ENCODE measurements at places on chromosomes 16 and 17.
A peak's percentile ranks its signal among the peaks of the same experiment; 100 is the strongest.

- DNase-seq, result no peak
Observed at GRCh38 chr17:38660097-38661025, 14.4 kb downstream of the EPOP start.

DNA sequence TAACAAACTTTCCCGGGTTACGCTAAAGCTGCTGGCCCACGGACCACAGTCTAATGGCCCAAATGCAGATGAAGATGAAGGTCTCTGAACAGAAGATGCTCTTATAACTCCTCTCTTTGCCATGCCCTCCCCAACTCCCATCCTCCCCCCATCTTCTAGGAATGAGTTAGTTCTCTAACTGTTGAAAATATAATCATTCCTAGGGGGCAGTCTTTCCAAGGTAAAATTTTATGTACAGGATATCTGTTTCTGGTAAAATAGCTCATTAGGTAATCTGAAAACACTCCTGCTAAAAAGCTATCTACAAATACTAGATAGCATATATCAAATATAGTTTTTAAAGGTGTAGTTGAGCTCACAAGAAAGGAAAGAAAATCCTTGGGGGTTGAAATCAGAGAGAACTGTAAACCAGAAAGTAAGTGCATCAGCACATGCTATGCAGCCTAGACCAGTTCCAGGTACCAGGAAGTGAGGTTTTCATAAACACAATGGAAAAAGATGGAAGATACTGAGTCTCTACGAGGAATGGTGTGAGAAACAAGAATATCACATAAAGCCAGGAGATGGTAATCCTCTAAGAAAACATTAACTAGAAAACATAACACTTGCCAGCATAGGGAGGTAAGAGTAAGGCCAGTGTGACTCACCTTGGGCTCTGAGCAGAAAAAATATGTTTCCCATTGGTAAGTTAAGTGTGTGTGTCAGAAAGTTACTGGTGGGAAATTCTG is 38.1 kb downstream of the CMC2 start:
- DNase-seq, result no peak

GRCh38 chr17:78313735-78314648 is 45.9 kb downstream of the SOCS3 start:
- no peak for DNase-seq

DNA sequence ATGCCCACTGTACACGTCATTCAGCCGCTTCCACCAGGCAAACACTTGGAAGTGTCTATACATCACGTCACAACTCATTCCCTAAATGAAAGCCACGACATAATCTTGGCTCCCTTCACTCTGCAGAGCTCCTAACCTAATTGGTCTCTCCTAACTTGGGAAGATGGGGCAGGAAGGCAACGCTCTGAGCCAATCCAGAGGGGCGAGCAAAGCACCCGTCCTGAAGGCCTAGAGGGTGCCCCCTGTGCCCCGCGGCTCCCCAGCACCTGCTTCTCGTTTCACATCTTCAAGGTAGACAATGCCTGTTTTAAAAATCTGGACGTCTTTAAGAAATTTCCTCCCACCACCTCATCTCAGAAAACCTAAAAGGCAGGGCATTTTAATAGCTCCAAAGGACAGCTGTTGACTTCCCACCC is 1.0 kb downstream of the CSNK2A2 start:
- DNase-seq, result no peak

DNA sequence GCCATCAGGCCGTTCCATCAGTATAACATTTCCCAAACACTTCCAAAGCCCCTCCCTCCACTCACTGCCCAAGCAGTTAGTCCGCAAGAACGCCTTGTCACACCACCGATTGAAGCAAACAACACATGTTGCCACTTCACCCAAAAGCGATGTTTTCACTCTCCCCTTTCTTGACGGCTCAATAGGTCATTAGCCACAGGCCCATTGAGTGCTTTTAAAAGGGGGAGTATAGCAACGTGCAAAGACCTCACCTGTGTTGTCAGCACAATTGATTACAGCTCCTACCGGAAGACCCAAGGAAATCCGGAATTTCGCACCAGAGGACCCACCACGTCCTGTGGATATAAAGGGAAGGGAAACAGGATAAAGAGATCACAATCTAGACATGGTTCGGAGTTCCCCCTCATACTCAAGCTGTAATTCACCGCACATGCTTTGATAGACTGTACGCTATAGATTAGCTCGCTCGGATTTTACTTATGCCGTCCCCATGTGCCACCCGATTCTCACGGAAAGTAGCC is 690 bp downstream of the RPL23 start:
- DNase-seq, result no peak

DNA sequence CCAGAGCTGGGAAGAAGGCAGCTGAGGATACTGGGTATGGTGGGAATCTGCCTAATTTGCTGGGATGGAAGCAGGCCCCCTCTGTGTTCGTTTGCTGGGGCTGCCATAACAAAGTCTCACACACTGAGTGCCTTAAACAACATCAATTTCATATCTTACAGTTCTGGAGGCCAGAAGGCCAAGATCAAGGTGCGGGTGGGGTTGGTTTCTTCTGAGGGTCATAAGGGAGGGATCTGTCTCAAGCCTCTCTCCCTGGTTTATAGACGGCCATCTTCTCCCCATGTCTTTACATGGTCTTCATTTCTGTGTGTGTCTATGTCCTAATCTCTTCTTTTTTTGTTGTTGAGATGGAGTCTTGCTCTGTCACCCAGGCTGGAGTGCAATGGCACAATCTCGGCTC is 35.8 kb downstream of the GDE1 start:
- no peak for DNase-seq

GRCh38 chr17:16440901-16441629 is 25.7 kb downstream of the TRPV2 start:
- no peak for DNase-seq

- no peak for DNase-seq
Observed at GRCh38 chr16:8937803-8938202, 25.9 kb downstream of the USP7 start.

DNA sequence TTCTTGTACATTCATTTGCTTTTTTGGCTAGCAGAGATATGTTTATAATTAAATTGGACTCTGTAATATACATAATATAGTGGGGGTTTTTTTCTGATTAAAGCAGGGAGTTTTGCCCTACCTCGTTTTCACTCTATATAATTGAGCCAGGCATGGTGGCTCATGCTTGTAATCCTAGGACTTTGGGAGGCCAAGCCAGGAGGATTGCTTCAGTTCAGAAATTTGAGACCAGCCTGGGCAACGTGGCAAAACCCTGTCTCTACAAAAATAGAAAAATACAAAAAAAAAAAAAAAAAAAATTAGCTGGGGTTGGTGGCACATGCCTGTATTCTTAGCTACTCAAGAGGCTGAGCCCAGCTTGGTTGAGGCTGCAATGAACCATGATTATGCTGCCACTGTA is 42.2 kb downstream of the PAFAH1B1 start:
- no peak for DNase-seq

DNA sequence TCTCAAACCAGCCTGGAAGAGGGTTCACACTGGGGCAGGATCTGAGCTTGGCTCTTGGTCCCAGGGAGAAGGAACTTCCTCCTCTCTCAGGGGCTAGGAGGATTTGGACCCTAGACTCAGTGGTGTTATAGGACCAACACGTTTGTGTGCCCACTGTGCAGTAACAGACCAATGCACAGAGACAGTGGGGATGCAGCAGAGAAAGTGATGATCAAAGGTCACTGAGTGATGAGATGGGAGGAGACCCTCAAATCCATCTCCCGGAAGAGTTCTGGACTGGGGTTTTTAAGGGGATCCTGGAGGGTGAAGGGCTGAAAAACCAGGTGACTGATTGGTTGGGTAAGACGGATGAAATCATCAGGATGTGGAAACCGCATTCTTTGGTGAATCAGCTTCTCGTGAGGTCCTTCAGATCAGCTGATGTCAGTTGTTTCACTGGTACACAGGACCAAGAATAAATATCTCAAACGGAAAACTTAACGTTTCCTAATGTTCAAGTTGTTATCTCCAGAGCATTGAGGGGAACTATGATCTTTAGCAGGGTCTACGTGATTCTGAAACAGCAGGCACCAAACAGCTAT is 3.3 kb upstream of the VAC14 start:
- peak; percentile 62 for DNase-seq

DNA sequence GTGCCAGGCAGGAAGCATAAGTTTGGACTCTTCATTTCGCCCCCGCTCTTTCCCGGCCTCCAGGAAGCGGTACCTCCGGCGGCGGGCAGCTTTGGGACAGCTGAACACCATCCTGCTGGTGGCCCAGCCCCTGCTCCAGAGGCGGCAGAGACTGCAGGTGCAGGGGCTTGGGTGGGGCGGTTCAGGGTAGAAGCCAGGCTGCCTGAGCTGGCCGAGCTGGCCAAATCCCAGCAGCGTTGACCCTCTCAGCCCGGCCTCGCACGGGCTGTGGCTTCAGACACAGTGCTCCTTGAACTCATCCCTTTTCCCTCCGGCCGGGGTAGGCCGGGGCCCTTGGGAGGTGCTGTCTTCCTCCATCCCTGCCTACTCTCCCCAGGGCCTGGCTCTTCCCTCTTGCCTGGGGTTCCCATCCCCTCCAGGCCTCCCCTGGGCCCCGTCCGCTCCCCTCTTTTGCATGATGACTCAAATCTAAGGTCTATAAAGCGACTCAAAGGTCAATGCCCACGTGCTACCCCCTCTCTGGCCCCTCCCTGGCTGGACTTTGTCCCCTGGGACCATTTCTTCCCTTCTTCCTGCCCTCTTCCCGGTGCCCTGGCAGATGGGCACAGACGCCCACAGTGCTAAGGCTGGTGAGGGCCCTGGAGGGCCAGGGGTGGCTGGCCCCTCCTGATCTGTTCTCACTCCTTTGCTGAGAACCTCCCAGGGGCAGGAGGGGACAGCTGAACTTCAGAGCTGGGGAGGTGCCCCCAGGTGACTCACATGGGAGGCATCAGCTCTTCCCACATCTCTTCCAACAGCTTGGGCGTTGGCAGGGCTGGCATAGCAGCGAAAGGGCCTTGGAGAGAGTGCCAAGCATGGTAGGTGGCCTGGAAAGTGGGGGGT is 22.7 kb downstream of the MYO15B start:
- no peak for DNase-seq

DNA sequence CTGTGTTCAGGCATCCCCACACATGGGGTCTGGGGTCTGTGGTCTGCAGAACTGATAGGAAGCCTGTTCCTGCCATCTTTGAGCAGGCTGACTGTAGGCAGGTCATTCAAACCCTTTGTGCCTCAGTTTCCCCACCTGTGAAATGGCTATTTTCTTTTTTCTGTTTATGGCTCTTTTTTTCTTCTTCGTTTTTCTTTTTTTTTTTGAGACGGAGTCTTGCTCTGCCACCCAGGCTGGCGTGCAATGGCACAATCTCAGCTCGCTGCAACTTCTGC is 72.5 kb downstream of the ABCC6 start:
- DNase-seq, result no peak

GRCh38 chr17:17445925-17446665 is 30.7 kb upstream of the MED9 start:
- peak; percentile 85 for DNase-seq

- DNase-seq, result no peak
Observed at GRCh38 chr17:75418531-75418930, 13.1 kb upstream of the GRB2 start.

GRCh38 chr16:59527206-59527997 is 793.3 kb upstream of the GOT2 start:
- DNase-seq, result peak; percentile 78

- DNase-seq, result no peak
Observed at GRCh38 chr17:1767358-1767757, 5.5 kb downstream of the SERPINF1 start.

- no peak for DNase-seq
Observed at GRCh38 chr17:62628831-62629555, 1.5 kb downstream of the MRC2 start.

- DNase-seq, result no peak
Observed at GRCh38 chr16:54977211-54977610, 46.5 kb downstream of the IRX5 start.

GRCh38 chr16:89599451-89599858 is 14.0 kb upstream of the DPEP1 start:
- DNase-seq, result no peak

DNA sequence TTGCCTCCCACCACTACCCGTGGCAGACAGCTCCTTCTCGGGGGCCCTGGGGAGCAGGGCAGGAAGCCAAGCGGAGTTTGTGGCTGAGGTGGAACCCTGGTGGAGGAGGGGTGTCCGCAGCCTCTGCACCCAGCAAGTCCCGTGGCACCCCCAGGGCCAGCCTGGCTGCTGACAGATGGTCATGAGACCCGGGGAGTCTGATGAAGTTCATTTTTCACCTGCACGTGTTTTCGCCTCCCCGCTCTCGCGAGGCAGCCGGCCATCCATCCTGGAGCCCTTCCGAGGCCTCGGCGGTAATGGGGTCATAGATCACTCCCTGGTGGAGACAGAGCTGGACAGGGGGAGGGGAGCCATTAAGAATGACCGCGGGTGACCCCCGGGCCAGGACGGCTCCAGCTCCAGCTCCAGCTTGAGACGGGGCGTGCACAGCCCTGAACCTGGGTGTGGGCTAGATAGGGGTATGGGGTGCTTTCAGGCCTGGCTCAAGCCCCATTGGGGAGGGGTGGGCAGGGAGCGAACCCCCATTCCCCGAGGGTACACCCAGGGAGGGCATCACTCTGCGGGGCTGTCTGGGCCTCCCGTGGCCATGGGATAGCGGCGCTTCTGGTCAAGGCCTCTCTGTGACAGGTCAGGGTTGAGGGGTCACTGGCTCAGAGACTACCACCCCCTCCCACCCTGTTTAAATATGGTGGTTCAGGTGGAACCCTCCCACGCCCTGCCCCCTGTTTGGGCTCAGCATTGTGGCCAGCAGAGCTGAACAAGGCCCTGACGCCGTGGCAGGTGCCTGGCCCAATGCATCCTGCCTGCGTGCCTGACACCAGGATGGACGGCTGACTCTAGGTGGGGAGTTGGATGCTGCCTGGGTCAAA is 227.4 kb upstream of the GSE1 start:
- DNase-seq, result no peak

GRCh38 chr17:46176975-46177374 is 16.3 kb downstream of the KANSL1 start:
- DNase-seq, result no peak

- DNase-seq, result no peak
Observed at GRCh38 chr16:59405802-59406201, 671.7 kb upstream of the GOT2 start.

DNA sequence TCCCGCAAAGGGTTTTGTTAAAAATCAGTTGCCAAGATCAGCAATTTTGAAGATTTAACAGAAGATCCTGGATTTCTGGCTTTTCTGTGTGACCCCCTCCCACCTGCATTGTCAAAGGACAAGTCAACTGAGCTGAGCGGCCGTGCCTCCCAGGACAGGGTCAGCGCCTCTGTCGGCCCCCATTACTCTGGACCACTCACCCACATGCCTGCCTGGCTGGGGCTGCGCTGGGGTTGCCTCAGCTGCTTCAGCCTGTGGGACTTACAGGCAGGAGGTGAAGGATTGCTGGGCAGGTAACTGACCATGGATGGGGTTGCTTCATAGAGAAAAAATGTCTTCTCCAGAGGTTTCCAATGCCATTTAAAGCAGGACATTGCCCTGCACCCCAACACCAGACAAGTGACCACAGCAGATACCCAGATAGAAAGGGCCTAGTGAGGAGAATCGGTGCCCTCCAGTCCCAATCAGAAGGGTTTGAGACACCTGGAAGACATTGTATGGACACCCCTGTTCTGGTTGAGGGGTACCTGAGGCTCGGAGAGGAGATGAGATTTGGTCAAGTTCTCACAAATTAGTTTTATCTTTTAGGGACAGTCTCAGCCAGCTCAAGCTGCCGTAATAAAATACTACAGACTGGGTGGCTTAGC is 52.8 kb downstream of the SNX20 start:
- DNase-seq, result no peak

- no peak for DNase-seq
Observed at GRCh38 chr16:17776888-17777287, 306.1 kb upstream of the XYLT1 start.

GRCh38 chr16:17386229-17386628 is 84.5 kb downstream of the XYLT1 start:
- DNase-seq, result no peak

- DNase-seq, result no peak
Observed at GRCh38 chr17:68482576-68483041, 25.3 kb upstream of the WIPI1 start.

All from AG09309 (cell line).